ENCODE measurements at places on chromosomes 4 and X.

GRCh38 chr4:154406018-154406795 is 85.4 kb downstream of the DCHS2 start:
- no peak for DNase-seq

DNA sequence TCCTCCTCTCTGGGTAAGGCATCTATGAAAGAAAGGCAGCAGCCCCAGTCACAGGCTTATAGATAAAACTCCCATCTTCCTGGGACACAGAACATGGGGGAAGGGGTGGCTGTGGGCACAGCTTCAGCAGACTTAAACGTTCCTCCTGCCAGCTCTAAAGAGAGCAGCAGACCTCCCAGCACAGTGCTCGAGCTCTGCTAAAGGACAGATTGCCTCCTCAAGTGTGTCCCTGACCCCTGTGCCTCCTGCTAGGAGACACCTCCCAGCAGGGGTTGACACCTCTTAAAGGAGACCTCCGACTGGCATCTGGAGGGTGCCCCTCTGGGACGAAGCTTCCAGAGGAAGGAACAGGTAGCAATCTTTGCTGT is 89.9 kb downstream of the EFHC2 start:
- DNase-seq: no peak

DNA sequence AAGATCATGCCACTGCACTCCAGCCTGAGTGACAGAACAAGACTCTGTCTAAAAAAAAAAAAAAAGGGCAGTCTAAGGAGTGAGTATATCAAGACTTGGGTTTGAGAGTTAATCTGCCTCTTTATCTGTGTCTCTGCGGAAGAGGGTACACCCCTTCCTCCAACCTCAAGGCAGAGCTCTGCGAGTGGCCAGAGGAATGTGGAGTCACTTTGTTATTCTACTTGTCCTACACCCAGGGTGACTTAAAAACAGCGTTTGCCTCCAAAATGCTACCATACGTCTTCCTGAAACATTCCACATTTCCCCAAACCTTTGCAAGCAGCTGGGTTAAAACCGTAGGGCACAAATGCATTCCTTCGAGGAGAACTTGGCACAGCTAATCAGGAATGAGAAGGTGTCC is 199.9 kb downstream of the SHOX start:
- no peak for DNase-seq

DNA sequence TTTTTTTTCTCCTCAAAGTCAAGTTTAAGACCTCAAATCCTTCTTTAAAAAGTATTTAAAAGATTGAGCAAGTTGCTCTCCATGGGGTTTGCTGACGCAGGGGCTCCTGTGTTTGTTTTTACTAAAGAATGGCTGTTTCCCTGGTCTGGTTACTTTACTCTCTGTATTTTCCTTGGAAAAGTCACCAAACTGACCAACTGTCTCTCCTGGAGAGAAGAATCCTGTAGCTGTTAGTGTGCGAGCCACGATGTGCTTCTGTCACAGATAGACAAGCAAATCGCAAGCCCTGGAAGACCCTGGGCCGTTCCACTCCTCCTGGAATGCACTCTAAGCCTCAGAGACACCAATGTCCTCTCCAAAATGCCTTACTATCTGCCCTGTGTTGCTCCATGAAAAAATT is 212.1 kb downstream of the CHIC2 start:
- DNase-seq: no peak

GRCh38 chr4:144732584-144733428 is 86.8 kb downstream of the HHIP start:
- no peak for DNase-seq

DNA sequence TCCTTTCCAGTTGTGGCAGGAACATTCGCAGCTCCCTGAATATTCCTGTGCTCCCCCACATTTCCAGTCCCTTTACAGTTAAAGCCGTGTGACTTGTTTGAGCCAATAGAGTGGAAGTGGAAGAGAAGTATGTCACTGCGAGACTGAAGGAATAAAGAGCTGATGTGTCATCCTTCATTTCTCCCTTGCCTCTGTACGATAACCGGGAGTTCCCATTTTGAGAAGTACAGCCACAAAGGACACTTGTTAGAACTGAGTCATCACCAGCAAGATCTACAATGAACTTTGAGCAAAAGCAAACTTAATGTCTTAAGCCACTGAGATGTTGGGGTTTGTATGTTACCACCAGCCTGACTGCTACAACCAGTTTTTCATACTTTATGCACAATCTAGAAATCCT is 92.3 kb downstream of the SPRY1 start:
- DNase-seq: no peak

- no peak for DNase-seq
Observed at GRCh38 chrX:132412208-132412607, 76.6 kb downstream of the MBNL3 start.

GRCh38 chrX:109782994-109783700 is 50.1 kb upstream of the ACSL4 start:
- DNase-seq: no peak

DNA sequence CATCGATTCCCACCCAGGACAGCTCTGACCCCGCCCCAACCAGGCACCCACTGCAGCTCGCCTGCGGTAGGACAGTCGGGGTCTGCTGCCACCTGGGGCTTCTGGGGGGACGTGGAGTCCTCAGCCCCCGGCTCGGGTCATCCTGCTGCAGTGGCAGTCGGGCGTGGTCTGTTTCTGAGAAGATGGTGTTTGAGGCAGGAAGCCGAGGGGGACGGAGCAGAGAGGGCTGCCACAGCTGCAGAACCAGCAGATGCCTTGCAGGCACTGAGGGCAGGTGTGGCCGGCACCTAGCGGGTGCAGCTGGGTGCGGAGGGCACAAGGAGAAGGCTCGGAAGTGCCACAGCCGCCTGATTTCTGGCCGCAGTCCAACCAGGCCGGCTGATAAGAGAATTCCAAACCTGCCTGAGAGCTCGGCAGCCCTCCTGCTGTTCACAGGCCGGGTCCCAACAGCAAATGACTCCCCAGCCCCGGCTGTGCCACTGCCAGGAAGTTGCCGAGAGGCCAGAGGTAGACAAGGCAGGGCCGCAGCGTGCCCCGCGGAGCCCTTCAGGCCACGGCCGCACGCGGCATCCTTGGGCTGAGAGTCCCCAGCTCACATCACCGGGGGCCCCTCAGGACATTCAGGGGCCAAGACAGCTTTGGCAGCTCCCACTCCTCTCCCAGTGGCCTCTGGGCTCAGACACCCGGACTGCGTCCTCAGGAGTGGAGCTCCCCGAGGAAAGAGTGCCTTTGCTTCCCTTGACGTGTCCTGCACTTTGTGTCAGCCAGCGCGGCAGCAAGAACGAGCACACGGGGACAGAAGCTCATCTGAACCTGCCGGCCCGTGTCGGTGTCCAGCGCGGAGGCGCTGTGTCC is 9.4 kb upstream of the CPLX1 start:
- no peak for DNase-seq

- no peak for DNase-seq
Observed at GRCh38 chrX:6768881-6769280, 234.0 kb upstream of the VCX3A start.

DNA sequence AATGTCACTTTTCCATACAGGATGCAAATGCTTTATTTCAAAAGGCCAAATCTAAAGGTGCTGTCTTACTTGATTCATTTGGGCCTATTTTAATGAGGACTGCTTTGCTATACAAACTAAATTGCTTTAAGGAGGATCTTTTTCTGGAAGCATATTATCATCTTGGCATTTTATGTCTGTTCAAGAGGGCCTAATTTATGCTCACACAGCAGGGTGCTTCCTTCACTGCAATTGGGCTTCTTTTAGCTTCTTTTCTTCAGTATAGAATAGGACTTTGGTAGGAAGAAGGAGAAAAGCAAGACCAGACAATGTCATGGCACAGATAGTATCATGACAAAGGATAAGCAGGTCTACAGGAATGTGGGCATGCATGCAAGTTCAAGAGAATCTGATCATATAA is 222.4 kb upstream of the ANKRD50 start:
- DNase-seq: no peak

DNA sequence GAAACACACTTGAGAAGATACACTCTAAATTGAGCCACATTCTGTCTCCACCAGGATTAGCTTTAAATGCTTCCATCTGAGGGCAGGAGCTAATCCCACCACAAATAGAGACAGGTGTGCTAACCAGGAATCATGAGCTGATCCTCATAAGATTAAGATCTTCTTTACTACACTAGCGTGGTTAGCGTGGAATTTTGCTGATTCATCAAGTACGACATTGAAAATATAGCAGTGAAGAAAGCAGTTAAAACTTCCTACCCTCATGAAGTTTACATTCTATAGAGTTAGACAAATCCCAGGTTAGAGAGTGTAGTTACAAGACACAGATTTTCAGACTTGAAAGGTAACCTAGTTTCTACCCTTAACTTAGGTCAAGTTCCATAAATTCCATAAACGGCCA is 5.3 kb upstream of the APELA start:
- DNase-seq: no peak

GRCh38 chr4:14701896-14702295 is 300.4 kb upstream of the CPEB2 start:
- DNase-seq: no peak

DNA sequence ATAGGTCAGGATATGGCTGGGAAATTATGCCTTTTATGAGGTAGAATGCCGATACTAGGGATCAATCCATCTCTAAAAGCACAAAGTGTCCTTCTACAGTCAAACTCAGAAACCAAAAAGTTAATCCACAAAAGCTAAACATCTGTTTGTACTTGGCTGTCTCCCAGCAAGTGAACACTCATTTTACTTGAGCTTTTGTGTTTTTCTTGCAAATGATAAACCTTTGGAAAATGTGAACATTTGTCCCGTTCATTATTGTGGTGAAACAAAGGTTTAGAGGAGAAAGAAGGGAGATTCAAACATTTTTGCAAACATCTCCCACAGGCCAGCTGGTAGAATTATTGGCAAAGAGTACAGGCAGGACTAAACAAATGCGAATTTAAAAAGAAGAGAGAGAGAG is 300.6 kb upstream of the SPANXN1 start:
- DNase-seq: no peak

DNA sequence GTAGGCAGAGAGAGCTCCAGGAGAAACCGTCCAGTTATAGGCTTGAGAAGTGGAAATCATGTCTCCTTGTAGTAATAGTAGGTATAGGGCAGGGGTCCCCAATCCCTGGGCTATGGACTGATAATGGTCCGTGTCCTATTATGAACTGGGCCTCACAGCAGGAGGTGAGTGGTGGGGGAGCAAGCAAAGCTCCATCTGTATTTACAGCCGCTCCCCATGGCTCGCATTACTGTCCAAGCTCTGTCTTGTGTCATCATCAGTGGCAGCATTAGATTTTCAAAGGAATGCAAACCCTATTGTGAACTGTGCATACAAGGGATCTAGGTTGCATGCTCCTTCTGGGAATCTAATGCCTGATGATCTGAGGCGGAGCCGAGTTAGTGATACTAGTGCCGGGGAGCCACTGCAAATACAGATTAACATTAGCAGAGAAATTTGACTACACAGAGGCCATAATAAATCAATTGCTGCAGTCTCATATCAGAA is 67.6 kb downstream of the MRPL1 start:
- DNase-seq: no peak

DNA sequence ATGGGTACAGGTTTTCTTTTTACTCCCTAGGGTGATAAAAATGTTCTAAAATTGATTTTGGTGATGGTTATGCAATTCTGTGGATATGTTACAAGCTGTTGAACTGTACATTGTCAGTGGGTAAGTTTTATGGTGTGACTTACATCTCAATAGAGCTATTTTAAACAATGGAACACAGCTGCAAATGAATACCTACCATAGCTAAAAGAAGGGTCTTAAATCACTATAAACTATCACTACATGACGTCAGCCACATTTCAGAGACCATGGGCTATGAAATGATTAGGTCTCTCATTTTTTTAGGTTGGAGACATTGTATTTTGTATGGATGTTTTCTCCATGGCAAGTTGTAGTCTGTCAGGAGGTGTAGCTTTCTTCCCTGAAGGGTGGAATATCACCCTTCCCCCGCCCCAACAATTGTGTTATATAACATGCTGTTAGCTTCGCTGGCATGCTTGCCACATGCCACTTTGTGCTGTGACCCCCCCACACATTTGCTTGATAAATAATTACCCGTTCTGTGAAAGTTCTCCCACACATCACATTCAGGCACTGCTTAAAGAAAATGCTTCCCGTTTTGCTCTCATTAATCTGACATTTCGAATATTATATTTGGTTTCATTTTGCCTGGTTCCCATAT is 159.7 kb downstream of the ARHGAP10 start:
- no peak for DNase-seq

Data from stimulated activated CD4-positive, alpha-beta T cell treated with anti-CD3 and anti-CD28 coated beads, Interleukin-1b, Interleukin-23, amount 100 ng/mL, for 1 hour (primary cell).